ENCODE measurements at places on chromosomes 12 and 14.

- no peak for DNase-seq
Observed at GRCh38 chr12:42386308-42386707, 60.3 kb downstream of the PPHLN1 start.

DNA sequence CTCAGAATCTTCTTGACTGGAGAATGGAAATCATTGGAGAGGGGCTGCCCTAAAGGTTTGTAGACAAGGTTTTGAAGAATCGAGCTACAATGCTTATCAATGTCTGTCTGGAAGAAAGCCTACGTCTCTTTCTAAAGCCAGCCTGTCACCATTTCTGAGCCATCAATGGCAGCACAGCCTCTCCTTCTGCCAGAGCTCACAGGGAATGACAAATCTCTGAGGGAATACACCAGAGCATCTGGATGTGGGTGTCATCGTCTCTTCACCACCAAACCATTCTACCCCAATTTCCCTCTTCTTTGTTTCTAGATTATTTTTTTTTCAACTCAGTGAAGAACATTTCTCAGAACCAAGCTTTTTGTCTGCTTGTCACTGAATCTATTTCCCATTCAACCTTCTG lies 349.7 kb downstream of the EMP1 start:
- no peak for DNase-seq

DNA sequence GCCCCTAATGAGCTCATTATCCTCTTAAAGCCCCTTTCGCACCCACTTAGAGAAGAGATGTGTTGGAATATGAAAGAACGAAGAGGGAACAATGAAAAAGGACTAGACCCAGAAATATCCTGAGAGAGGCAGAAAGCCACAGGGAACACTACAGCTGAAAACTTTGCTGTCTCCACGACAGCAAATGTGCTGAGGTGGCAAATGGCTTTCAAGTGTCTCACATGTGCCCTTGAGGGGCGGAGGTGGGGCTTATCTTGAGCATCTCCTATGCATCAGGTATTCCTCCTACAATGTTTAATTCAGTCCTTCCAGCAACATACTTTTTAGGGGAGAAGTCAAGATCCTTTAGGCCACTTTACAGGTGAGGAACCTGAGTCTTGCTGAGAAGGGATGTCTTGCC lies 62.9 kb downstream of the WSCD2 start:
- no peak for DNase-seq

GRCh38 chr12:48489012-48489411 lies 6.7 kb downstream of the C12orf54 start:
- no peak for DNase-seq

DNA sequence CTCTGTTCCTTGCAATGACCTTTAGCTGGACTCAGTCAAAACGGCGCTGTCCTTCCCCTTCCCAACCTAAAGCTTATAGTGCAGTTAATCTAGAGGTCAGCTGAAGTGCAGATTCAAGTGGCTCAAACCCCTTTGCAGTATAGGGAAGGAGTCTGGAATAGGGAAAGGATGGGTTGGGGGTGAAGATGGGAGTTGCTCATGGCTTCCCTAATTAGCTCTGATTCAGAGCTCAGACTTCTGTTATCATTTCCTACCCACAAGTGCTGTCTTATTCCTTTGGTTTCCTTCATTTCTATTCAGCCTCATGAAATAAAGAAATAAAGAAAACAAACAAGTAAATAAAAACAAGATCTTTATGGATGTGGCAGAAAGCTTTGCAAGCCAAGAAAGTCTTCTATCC lies 264.0 kb upstream of the HMGA2 start:
- DNase-seq, result no peak

GRCh38 chr12:55037351-55037987 lies 17.7 kb downstream of the NEUROD4 start:
- DNase-seq, result no peak

DNA sequence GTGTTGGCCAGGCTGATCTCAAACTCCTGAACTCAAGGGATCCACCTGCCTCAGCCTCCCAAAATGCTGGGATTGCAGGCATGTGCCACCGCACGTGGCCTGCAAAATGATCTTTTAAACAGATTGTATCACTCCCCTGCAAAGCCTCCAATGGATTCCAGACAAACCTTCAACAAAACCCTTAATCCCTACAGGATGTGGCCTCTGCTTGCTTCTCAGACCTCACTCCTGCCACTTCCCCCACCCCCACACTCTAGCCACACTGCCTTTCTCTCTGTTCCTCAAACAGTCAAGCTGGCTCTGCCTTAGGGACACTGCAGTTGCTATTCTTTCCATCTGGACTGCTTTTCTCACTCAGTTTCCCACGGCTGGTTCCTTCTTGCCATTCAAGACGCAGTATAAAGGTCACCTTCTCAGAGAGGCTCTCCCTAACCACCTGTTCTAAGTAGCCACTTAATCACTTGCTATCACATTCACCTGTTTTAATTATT lies 47.3 kb upstream of the TMED10 start:
- no peak for DNase-seq

DNA sequence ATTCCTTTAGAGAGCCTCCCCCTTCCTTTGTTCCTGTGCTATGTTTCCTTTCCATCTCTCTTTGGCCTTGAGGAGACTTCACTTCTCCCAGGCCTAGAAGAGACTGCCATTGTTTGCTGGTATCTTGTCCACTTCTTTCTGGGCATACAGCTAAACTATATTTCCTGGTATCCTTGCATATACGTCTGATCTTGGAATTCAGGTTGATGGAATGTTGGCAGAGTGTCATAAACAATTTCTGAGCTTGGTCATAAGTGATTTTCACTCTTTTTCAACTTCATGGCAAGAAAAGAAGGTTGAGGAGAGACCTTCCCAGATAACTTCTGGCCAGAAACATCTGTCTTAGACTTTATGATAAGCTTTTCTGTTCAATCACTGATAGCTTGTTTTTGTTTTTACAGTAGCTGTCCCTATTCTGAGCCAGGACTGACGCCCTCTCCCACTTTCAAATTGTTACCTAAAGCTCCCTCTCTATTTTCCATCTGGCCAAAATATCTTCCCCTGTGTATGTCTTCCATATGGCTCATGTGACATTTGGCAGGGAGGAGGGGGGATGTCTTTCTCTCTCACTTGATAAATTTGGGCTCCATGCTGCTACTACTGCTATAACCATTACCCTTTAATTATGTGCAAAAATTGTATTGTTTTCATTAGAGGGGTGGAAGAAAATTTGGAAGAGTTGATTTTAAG lies 457.0 kb downstream of the ADAMTS20 start:
- no peak for DNase-seq

DNA sequence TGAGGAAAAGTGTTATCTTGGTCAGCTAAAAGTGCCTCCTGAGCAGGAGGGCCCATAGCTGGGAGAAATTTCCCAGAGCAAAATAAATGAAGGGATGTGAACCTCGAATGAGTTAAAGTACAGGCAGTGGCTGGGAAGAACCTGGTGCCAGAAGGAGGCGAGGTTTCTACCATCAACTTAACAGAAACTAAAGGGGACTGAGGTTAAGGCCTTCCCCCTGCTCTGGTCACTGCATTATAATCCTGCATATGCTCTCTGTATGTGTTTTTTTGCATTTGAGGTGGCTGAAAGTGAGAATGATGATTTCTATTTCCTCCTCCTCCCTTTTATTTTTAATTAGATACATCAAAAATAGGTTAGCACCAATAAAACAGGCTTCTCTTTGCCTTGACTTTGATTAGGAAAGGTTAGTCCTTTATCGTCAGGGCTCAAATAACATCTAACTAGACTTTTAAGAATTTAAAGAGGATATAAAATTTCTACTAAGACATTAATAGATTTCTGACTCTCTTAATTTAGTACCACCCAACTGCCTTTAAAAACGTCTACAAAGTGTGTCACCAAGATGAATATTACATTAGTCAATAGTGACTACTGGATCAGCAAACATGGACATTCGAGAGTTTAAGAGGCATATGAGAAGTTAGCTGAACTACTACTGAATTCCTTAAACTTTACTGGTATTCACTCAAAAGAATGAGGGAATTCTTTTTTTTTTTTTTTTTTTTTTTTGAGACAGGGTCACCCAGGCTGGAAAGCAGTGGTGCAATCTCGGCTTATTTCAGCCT lies 49.2 kb downstream of the GALNT4 start:
- no peak for DNase-seq

GRCh38 chr12:120356567-120357030 lies 12.4 kb downstream of the MSI1 start:
- no peak for DNase-seq

GRCh38 chr12:48999371-49000131 lies at the start of gene DDN:
Gene DDN (minus strand): TSS chr12:48999375. CDS start chr12:48999287, 88 bp downstream.
- DNase-seq, result no peak

DNA sequence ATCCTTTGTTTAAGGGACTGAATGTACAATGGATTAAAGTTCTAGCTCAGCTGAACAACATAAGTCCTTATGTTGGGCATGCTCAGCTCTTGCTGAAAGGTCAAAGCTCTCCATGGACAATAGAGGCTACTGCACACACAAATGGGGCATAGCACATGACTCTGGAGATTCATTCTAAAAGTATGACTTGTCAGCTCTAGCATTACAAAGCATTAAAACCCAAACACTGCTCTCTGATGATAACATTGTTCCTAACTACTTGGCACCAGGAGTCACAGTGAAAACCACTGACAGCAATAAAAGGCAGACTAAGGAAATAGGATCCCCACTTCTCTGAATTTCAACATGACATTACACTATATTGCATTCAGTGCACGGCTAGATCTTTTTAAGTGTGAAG lies 21.9 kb upstream of the FSCB start:
- no peak for DNase-seq

Measured in esophagus squamous epithelium (tissue), 5 donors.